CD4-positive, alpha-beta T cell treated with Interleukin-17A for 1 hour (primary cell): ENCODE measurements at places on chromosomes 12 and 14.
A peak's percentile ranks its signal among the peaks of the same experiment; 100 is the strongest.

GRCh38 chr14:25836636-25837035 is 761.2 kb downstream of the NOVA1 start:
- DNase-seq, result no peak

GRCh38 chr12:14431975-14432374 is 66.5 kb downstream of the ATF7IP start:
- DNase-seq, result no peak

DNA sequence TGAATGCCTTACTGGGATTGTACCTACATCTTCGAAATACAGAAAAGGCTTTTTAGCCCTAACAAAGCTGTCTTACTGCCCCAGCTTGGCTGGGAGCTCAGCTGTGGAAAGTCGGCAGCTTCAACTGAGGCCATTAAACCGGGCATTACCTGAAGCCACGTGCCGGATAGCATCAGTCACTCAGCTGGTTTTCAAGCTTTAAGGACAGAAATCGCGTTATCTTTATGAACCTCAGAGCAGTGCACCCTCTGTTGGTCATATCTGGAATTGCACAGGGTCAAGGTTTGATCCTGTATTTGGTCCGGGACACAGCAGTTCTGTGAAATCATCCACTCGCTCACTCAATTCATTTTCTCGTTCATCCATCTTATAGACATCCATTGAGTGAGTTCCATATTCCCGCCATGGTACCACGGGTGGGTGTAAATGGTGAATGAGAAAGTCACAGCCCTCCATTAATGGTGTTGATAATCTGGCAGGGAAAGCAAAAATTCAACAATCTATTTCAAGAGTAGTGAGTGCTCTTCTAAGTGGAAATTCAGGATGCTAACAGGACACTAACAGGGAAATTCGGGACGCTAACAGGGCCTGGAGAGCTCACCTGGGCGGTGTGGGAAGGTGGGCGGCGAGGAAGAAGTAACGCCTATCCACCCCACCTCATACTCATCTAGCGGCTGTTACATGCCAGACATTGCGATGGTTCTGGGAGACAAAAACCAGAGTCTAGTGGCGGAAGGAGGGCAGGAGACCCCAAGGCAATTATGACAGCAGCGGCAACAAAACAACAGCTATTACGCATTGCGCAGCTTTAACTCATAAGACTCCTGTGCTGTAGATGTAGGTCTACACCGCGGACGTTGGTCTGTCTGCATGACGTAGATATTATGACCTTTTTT is 60.6 kb upstream of the TCL1A start:
- DNase-seq, result peak; percentile 47

DNA sequence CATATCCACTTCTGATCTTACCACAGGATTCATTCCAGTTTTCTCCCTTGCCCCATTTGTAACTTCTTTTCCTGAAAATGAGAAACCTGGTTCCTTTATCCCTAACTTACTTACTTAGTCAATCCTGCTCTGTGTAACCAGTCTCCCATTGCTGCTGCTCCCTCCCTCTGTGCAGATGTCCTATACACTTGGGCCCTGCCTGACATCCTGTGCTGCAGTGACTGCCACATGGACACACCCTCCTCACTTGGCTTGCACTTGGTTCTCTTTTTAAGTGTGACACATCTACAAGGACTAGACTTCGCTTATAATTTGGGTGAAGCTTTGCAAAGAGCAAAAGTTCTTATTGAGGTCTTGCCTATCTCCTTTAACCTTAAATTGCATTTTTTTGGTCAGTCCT is 51.4 kb downstream of the FGD4 start:
- no peak for DNase-seq

DNA sequence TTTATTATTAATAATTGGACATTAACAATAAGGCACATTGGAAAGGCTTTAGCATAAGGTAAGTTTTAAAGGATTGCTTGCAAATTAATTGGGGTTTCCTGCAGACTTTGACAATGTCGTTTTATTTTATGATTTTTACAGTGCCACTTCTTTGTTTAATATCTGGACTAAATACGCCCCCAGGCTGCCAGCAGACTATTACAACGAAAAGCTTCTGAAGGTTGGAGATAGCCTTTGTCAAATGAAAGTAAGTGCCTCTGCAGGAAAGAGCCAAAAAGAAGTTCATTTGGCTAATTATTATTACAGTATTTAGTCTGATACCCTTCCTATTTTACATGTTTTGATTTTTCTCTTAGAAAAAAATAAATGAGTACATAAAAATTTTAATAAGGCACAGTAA is 11.3 kb downstream of the CFAP54 start:
- peak; percentile 33 for DNase-seq

DNA sequence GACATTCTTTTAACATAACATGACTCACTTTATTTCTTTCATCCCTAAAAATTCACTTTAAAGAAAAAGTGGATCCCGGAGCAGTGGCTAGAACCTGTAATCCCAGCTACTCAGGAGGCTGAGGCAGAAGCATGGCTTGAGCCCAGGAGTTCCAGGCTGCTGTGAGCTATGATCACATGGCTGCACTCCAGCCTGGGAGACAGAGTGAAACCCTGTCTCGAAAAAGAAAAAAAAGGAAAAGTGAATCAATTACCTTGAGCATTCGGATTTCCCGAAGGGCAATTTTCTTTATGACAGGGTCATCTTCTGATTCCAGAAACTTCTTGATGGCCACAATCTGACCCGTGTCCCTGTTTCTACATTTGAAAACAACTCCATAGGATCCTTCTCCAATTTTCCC is 1.2 kb downstream of the CDKL1 start:
- no peak for DNase-seq

GRCh38 chr12:41013881-41014642 is 174.1 kb upstream of the PDZRN4 start:
- no peak for DNase-seq

GRCh38 chr12:15563663-15564062 is 225.5 kb downstream of the EPS8 start:
- peak; percentile 47 for DNase-seq
